Pons (tissue), 1 donor: ENCODE measurements at places on chromosomes 7 and 10.

DNA sequence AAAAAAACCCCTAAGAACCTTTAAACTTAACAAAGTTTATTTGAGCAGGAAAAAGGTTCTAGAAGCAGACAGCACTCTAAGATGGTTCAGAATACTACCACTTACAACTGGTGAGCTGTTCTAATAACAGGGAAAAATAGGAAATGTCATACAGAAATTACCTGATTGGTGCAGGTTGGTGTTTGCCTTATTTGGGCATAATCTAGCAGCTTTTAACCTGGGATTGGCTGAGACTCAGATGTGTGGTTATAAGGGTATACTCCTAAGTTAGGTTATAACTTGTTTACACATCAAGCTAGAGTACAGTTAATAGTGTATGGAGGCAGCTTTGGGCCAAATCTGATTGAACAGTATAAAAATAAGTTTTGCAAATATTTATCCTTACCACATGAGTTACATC lies 59.8 kb downstream of the MAPK8 start:
- no peak for DNase-seq

DNA sequence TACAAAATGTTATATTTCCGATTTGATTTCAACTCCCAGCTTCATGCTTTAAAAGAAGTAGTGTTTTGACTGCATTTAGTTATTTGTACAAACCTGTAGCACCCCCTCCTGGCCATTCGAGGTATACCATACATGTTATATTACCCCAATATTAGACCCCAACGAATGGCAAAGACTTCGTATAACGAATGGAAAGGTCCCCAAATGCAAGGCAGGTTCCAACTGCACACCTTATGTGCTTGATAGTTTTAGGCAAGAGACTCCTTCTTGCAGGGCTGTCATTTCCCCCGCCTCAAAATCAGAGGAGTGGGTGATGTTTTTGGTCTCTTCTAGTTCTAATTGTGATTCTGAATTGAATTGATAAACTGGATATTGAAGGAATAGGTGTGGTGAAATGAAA lies 101.1 kb upstream of the TARP start:
- DNase-seq: peak; percentile 51

- peak; percentile 81 for DNase-seq
Measured at GRCh38 chr10:69048103-69048502, 39.8 kb upstream of the SRGN start.

DNA sequence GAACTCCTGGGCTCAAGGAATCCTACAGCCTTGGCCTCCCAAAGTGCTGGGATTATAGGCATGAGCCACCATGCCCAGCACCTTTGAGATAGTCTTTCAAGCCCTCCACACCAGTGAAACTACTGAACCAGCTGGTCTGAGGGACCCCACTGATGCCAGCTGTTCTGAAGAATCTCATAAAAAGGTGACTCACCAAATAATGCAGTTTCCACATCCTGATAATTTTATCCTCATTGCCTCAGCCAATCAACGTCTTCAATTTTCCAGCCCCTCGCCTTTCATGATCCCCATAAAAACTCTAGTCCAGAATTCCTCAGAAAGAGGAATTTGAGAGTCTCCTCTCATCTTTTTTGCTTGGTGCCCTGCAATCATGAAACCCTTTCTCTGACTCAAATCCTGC lies 1691.6 kb upstream of the LRRTM3 start:
- no peak for DNase-seq

- no peak for DNase-seq
Measured at GRCh38 chr10:84542522-84543490, 214.4 kb downstream of the CCSER2 start.
